ENCODE measurements at places on chromosomes 3 and 15.

DNA sequence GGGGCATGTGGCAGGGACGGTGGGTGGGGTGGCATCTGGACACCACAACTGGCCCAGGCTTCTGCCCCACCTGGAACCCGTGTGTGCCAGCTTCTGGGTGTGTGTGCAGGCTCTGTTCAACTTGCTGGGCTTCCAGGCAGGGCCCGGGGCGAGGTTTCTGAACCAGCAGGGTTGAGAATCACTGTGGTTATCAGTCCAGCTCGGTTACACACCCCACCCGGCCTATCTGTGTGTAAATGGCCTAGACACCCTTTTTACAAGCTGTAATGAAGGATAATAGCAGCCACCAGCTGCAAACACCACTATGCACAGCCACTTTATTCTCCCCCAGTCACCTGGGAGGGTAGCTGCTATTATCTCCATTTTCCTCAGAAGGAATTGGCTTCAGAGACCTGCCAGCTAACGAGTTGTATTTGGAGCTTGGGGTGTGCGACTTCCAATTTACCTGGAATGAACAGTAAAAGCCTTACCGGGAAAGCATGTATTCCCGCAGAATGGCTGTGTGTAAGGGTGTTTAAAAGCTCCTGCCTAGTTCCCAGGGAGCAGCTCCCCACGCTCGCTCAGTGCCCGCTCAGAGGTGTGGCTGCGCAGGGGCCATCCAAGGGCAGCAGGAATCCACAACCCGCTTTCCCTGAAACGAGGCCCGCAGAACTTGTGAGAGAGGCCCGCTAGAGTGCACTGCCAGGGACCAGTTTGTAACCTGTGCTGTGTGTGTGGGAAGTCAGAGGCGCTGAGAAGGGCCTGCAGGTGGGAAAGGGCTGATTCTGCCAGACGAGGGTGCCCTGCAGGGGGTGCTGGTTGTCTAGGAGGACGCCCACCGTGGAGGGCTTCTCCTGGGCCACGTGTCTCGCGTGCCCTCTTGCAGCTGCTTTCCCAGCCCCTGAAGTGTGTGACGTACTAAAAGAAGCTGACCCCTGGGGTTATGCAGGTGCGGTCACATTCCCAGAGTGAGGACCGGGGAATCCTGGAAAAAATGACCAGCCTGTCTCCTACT is 83.5 kb downstream of the C3orf70 start:
- DNase-seq, result no peak

DNA sequence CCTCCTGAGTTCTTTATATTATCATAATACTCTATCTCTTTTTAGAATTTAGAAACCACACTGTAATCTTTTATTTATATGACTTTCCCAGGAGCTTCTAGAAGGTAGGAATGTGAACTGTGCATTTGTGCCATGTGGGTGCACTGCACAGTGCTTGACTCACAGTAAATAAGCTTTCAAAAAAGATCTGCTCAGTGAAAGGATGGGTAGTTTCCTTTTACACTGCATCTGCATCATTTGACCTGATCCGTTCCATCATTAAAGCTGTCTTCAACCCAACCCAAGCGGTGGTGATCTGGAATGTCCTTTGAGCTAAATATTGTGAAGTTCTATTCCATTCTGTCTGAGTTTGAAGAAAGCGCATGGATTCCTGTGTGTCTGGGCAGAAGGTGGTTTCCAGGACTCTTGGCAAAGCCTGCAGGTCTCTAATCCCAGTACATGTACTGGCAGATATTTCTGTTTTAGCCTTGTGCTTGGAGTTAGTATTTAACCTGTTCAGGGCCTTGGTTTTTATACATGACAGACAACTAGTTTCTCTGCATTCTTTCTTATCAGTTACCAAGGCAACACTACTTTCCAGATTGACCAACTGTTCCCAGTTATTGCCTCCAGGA is 96.7 kb downstream of the DHX30 start:
- DNase-seq, result no peak

GRCh38 chr3:95705786-95706418 is 1108.5 kb upstream of the EPHA6 start:
- DNase-seq, result no peak

DNA sequence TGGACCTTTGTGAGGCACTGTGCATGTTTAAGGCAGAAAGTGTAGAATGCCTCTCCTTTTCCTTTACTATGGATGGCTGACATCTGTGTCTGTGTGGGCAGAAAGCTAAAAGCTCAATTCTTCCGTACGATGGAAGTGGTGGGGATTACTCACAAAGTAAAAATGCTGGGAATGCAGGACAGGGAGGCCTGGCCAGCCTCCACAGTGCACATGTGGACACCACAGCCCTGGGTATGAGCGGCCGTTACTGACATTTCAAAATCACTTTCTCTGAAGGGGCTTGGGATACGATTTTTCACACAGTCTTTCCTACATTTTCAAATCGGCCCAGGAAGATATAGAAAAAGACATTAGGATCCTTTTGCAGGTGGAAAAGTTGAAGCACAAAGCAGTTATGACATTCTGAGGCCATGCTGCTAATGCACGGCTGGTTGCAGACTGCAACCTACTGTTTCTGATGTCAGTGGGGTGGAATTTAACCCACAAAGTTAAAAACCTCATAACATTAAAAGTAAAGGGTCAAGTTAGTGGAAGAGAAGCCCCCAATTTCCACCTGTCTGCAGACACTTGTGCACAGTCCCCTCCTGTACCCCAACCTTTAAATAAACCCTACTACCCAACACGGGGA is 27.9 kb downstream of the EHD4 start:
- no peak for DNase-seq

DNA sequence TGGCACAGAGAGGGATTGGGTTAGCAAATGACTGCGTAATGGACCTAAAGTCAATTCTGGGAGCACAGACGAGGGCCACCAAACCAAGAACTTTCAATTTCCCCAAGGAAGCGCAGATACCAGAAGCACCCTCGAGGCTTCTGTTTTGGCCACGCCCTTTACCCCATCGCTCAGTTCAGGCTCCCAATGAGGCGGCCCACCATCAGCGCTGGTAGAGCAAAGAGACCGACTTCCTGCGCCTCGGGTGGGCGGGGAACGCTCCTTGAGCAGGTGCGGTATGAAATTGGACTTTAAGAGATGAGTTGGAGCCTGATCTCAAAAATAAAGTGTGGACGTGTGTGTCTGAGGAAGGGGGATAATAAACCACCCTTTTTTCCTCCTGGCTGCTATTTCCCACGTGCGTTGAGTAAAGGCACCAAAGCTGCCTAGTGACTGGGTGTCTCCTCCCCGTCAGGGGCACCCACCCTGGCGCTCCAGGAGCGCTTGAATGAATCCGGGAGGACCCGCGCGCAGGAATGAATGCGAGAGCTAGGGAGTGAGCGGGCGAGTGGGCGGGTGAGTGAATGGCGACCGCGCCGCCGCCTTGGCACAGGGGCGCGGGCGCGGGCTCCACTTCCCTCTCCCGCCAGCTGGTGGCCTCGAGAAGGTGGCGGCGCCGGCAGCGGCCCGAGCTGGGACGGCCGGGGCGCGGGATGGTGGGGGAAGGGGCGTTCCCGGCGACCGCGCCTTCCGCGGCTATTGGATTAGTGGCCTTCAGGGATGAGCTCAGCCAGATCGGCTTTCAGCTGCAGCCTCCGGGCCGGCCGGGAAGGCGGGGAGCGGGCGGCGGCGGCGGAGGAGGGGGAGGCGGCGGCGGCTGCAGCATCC is at the start of gene SPSB4:
Gene SPSB4 (plus strand): TSS at position 772 of the 867 bp plus-strand sequence. CDS start 14,758 bp downstream, outside the sequence.
- no peak for DNase-seq

DNA sequence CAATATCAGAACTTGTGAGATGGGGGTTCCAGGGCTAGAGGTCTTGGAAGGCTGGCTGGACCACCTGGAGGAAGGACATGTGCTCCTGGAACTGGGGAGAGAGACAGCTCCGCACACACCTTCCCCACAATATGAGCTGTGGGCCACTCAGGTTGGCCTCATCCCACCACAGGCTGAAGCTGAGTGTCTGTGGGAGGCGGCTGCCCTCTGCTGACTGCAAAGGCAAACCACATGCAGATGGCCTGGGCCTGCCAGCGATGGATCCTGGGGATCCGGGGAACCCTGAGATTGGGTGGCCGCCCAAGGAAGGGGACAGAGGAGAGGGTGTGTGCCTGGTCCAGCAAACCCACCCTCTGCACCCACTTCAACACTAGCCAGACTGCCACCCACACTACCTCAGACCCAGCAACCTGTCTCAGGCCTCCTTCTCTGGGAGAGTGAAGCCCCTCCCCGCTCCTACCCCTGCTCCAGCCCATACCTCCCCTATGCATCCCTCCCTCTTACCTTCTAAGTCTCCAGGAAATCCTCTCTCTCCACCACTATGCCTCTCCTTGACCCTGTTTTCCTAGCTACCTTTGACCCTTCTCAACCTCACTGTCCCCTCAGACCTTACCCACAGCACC is 44.8 kb downstream of the CYP11A1 start:
- peak; percentile 36 for DNase-seq

DNA sequence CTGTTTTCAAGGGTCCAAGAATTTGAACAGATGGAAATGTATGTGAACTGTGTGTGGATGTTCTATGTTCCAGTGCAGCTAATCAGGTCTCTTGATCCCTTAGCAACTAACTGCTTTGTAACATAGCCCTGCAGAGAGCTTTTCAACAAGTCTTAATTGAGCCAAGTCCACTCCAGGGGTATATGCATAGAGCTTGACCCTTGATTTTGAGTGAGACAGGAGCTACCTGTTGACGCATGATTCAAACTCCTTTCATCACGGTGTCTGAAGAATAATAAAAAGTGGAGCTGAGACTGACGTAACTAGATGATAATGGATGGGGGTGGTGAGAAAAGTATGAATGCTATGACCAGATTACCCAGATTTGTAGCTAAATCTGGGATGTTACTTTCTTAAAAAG is 93.3 kb upstream of the CCDC54 start:
- DNase-seq, result no peak

DNA sequence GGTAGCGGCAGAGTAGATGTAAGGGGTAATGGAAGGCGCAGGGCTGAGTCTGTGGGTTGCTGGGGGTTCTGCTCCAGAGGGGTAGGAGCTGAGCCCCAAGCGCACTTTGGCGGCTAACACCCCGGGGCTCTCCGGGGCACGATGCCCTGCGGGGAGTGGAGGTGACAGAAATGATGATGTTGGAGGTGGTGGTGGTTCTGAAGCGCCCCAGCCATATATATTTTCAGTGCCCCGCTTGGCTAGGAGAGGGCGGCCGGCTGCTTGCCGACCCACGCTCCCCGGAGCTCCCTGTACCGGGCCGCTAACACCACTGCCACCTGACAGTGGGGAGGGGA is 9.7 kb downstream of the ZIC4 start:
- no peak for DNase-seq

DNA sequence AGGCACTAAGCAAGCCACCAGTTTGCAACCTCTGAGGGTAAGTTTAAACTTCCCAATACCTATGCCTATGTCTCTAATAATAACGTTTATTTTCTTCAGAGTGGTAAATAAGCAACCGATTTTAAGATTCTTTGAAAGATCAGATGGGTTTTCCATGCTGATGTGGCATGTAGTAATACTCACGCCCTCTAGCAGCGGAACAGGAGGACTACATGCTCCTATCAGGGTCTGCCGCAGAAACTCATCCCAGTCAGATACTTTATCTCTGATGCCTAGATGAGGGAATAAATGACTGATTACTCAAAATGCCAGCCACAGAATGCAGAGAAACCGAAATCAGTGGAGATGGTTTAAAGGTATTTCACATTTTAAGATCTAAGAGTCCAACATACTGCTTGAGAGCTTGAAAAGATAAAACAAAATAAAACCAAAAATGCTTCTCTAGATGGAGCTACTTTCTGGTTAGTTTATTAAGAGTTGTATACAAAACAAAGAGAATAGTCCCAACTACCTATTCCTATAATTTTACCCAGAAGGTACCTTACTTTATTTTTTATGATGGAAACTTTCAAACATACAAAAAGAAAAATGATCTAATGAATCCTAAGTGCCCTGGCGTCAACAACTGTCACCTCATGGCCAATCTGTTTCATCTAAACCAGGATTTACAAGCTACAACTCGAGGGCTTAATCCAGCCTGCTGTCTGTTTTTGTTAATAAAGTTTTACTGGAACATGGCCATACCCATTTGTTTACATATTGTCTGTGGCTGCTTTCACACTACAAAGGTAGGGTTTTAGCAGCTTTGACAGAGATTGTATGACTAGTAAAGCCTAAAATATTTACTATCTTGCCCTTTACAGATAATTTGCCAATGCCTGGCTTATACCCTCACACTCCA is 37.5 kb upstream of the STIMATE start:
- peak; percentile 6 for DNase-seq

GRCh38 chr3:16079519-16079918 is 95.0 kb upstream of the GALNT15 start:
- no peak for DNase-seq

- DNase-seq, result no peak
Observed at GRCh38 chr3:9347081-9347480, 15.8 kb upstream of the THUMPD3 start.

DNA sequence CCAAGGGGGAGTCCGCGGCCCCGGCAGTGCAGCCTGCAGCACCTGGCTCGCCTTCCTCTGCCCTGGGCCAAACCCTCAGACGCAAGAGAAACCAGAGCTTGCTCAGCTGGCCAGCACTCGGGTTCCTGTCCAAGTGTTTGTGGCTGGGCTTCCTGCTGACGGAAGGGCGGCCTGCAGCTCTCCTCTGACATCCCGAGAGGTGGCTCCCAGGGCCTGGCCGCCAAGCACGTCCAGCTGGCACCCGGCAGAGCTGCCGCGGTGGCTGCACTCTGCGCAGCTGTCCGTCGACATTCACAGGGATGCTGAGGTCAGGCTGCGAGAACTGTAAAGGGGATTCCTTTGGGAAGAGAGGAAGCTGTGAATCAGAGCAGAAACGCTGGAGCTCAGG is 85.6 kb downstream of the CPN2 start:
- DNase-seq, result no peak

DNA sequence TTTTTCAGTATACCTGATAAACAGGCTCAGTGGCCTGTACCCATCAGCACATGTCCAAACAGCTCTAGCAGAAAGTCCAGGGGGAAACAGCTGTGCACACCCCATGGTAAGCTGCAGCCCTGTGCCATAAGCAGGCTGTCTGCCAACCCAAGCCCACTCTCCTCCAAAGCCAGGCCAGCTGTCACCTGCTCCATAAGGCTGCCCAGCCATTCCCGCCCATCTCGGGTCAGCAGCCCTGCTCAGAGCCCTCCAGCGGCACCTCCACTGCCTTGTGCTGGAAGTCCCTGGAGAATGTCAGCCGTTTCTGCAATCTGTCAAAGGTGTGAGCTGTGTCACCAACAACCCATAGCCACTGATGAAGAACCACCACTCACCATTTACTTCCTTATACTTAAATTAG is 82.0 kb downstream of the NTRK3 start:
- no peak for DNase-seq

- DNase-seq, result no peak
Observed at GRCh38 chr15:43270676-43271306, 4.1 kb upstream of the TGM5 start.

- DNase-seq, result no peak
Observed at GRCh38 chr15:63991706-63992105, 54.6 kb downstream of the DAPK2 start.

GRCh38 chr3:132405609-132406299 is 11.5 kb upstream of the DNAJC13 start:
- DNase-seq, result no peak

- DNase-seq, result no peak
Observed at GRCh38 chr3:155019575-155019974, 60.5 kb upstream of the MME start.

All from stimulated activated CD4-positive, alpha-beta T cell treated with anti-CD3 and anti-CD28 coated beads, Interleukin-15, amount 100 ng/mL, for 1 hour (primary cell).